Stimulated activated CD8-positive, alpha-beta memory T cell treated with anti-CD3 and anti-CD28 coated beads, Interleukin-2, amount 100 ng/mL, for 48 hours (primary cell): ENCODE measurements at places on chromosomes 1 and 21.

GRCh38 chr1:183079712-183080388 is 56.6 kb downstream of the LAMC1 start:
- no peak for DNase-seq

- peak; percentile 79 for DNase-seq
These were observed 3.7 kb downstream of the FASLG start for GRCh38 chr1:172662464-172663109.

GRCh38 chr1:42660907-42661500 is 2.8 kb downstream of the PPIH start:
- no peak for DNase-seq

DNA sequence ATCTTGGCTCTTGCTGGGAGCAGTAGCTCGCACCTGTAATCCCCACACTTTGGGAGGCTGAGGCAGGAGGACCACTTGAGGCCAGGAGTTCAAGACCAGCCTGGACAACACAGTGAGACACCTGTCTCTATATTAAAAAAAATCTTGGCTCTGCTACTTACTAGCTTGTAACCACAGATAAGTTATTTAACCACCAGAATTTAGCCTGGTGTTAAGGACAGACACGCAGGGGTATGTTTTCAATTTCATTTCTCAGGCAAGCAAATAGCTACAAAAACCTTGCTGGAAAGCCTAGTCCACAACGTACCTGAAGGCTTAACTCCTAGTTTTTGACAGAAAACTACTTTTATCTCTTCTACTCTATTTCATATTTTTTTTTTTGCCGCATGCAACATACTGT is 24.8 kb upstream of the GFI1 start:
- DNase-seq, result no peak

GRCh38 chr1:11790880-11791715 is 14.7 kb downstream of the MTHFR start:
- no peak for DNase-seq

DNA sequence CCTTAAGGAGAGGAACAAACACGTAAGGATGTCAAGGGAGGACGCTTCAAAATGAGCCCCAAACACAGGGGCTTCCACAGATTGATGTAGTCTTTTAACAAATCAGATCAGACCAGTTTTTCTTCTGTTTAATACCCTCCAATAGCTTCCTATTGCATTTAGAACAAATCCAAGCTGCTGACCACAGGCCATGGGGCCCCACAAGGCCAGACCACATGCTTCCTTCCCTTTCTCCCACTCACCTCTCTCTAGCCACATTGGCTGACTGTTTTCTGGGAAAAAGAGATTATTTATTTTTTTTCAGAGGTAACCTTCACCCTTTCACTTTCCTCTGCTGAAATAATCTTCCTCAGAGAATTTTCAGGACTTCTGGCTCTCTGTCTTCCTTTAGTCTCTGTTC is 380.6 kb downstream of the SIPA1L2 start:
- DNase-seq, result no peak
